ENCODE measurements at places on chromosomes 1 and 21. TPM values are rescaled to one million over a fixed set of nuclear protein-coding genes. Genes with fewer than 3 reads are reported as not detected.

Gene RIPPLY3
- total RNA-seq: not detected

Gene TSNAX
- 61.4 TPM for total RNA-seq

DNA sequence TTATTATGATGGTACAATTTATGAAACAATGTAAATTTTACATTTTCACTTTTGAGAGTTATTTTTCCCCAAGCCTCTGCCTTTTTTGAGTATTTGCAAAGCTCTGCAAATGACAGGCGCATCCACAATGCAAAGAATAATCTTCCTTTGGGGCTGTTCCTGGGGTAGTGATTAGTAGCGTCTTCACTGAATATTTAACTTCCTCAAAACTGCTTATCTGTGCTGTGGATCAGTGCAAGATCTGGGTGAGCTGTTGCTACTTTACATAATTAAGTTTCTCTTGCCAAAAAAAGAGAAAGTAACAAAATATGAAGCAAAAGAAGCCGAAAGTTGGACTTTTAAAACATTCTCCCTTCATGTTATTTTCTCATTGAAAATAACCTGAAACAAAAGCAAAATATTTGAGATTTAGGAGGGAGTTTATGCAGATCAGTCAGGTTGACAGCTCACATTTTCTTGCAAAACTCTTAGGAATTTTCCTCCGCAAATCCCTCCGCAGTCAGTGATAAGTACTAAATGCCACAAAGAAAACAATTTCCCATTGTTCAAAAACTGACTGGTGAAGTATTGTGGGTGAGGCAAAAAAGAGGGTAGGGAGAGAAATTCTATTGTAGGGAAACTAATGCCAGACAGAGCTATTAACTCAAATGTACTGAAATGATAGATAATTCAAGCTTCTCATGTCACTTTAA lies 276.4 kb upstream of the B3GALT2 start:
- peak; percentile 21 for DNase-seq

- no peak for DNase-seq
Measured at GRCh38 chr1:111730706-111731105, 8.5 kb downstream of the INKA2 start.

GRCh38 chr1:232137066-232137465 lies 492.9 kb downstream of the SIPA1L2 start:
- DNase-seq: no peak

- DNase-seq: no peak
Measured at GRCh38 chr1:155006601-155007101, 4.0 kb downstream of the ZBTB7B start.

Data from IMR-90 (cell line).